ENCODE measurements at places on chromosomes 7 and 10. TPM values are rescaled to one million over a fixed set of nuclear protein-coding genes. Genes with fewer than 3 reads are reported as not detected.

LIPJ gene
- total RNA-seq: not detected

SPDYE6 gene
- not detected for total RNA-seq

GHRHR gene
- total RNA-seq: not detected

RARRES2 gene
- total RNA-seq: 2.8 TPM

AVPI1 gene
- 5.0 TPM for total RNA-seq

Measured in lung microvascular endothelial cell (primary cell).